ENCODE measurements at places on chromosomes 16 and 17. TPM values are rescaled to one million over a fixed set of nuclear protein-coding genes. Genes with fewer than 3 reads are reported as not detected.

The C17orf67 gene
- total RNA-seq, result 0.48 TPM

The GRAPL gene
- total RNA-seq, result not detected

The WSCD1 gene
- 5.1 TPM for total RNA-seq

The MEIOC gene
- total RNA-seq, result 8.9 TPM

The C16orf96 gene
- total RNA-seq, result 0.48 TPM

The EVI2B gene
- 10.6 TPM for total RNA-seq

The SLFN5 gene
- 19.0 TPM for total RNA-seq

GRCh38 chr16:52567193-52567592 is 20.2 kb upstream of the TOX3 start:
- DNase-seq, result no peak

DNA sequence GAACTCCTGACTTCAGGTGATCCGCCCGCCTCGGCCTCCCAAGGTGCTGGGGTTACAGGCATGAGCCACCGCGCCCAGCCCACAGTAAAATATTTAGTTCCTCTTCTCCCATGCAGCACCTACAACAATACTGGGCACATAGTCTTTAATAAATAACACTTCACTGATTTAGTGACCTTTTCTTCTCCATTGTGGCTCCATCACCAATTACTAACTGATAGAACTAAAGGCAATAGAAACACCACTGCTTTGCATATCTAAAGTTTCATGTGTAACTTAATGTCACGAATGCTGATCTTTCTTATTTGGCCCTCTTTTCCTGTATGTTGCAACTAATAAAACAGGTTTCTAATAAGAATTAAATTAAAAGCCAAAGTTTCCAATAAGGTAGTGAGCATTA is 38.9 kb downstream of the TRIM37 start:
- no peak for DNase-seq

DNA sequence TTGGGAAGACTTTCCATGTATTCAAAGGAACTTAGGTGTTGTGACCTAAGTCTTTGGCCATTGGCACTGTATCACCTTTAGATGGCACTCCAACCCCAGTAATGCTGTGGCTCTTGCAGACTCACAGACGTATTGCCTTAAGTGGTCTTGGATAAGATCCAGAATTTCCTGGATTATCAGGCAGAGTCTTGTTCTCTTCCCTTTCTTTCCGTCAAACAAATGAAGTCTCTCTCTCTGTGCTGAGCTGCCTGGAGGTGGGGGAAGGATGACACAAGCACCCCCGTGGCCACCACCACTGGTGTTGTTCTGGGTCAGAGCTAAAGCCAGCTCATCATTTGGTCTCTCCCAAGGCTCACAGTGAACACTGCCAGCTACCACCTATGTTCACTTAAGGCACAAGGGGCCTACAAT is 789.9 kb upstream of the KIF2B start:
- peak; percentile 52 for DNase-seq

DNA sequence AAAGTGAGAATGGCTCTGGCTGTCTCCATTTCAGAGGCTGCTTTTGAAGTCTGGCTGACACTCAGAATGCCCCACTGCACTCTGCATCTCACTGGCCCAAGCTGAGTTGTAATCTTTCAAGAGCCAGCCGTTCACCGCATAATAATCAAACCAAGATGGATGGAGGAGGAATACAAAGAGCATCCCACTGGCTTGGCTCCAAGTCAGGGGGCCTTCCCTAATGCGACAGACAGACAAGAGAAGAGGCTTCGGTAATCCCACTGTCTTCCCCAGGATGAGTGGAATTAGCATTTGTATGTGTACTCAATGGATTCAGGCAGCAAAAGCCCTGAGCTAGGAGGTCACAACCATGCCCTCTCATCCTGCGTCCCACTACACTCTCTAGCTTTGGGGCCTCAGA is 68.0 kb downstream of the CBLN1 start:
- DNase-seq, result no peak

DNA sequence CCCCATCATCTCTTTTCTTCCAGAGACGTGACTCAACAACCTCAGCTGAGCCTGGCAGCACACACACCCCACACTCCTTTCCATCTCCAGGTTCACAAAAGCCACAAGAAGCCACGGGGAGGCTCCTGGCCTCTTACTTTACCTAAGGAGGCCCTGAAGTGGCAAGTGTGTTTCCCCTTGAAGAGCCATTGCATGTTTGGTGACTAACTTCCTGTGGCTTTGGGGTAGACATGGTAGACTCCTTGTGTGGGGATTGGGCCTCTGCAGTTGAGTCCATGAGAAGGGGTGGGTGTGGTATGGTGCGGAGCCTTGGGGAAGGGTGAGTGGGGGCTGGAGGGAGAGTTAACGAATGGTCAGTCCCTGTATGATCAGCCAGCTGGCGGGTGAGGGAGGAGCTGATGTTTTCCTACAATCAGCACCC is 24.2 kb downstream of the SAP30BP start:
- DNase-seq, result no peak

DNA sequence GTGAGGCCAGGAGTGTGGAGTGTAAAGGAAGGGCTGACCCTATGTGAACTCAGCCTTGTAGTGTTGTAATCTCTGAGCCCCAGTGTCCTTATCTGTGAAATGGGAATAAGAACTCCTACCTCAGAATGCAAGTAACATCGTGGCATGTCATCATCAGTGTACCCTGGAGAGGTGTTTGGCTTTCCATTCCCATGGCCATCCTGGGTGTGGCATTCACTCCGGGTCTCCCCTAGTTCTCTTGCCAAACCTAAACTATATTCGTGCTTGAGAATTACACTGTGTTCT is 1.9 kb downstream of the NXPH3 start:
- DNase-seq, result no peak

DNA sequence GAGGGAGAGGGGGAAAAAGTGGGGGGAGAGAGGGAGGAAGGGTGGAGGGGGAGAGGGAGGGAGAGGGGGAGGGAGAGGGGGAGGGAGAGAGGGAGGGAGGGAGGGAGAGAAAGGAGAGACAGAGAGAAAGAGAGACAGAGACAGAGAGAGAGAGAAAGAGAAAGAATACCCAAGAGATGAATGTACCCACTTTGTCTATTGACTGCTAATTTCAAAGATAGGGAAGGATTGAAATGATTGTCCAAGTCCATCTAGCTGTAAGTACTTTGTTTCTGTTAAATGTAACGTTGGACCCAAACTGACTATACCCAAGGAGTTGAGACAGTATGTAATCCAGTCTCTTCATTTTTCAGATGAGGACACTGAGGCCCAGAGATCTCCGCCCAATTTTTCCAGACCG is 374.9 kb downstream of the GRIN2A start:
- DNase-seq, result no peak

- no peak for DNase-seq
Observed at GRCh38 chr17:77142689-77143088, 1.9 kb downstream of the SEC14L1 start.

DNA sequence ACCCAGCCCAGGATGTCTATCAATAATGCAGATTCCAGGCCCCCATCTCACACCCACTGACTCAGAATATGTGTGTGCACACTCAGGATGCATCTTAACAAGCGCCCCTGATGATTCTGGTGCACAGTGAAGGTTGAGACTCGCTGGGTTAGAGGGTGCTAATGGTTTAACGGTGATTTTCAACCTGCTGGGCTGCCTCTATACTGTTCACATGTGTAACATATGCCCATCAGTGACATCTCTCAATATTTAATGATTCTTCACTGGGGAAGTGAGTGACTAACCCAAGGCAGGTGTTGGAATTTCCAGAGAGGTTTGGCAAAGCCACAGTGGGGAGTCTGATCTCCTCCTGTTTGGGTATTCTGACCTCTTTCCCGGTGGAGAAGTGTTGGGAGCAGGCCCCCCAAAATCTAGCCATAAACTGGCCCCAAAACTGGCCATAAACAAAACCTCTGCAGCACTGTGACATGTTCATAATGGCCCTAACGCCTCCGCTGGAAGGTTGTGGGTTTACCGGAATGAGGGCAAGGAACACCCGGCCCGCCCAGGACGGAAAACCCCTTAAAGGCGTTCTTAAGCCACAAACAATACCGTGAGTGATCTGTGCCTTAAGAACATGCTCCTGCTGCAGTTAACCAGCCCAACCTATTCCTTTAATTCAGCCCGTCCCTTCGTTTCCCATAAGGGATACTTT is 4.1 kb upstream of the DOC2B start:
- DNase-seq, result no peak

DNA sequence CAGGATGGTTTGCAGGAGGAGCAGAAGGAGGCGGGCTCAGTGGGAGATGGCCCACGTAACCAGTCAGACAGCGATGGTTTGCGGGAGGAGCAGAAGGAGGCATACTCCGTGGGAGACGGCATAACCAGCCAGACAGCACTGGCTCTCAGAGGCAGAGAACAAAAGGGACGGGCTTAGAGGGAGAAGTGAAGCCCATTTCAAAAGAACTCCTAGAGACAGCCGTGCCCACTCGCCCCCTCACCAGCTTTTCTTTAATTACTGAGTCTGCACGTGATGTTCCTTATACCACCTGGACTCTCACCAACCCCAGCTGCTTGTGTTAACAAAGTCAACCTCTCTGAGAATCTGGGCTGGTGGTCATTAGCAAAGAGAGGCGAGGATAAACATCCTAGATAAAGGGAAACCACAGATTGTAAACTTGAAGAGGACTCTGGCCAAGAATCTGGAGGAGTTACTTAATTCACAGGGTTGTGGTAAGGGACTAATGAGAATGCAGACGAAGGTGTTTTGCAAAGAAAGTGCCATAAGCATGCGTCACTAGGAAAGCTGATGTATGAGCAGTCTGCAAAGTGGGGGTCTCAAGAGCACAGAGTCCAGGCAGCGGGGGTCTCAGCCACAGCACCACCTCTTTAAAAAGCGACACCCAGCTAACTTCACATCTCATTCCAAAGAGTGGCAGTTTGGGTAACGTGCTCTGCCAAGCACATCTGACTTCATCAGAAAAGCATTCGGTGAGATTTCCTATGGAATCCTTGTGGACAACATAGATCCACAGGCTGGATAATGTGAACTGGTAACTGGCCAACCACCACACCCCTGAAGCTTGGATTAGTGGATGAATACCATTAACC is 51.7 kb downstream of the NXN start:
- DNase-seq, result peak; percentile 93
